ENCODE measurements at places on chromosomes 5 and 9.

- DNase-seq = no peak
Observed at GRCh38 chr9:70438341-70438928, 24.0 kb upstream of the KLF9 start.

DNA sequence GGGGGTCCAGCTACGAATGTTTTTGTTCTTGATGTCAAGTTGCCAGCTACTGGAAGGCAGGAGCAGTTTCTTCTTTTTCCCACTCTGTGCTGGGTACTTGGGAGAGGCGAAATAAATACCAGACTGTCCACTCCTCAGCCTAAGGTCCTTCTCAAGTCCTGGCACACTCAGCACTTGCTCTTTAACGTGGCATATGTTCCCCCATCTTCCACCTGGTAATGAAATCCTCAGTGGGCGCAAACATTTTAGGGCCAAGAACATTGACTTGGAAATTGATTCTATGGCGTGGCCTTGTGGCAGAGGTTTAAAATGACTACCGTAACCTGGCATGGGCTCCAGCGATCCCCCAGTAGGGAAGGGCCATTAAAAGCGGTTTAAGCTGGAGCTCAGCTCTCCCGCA lies 51.1 kb upstream of the UBTD2 start:
- no peak for DNase-seq

GRCh38 chr9:88747768-88748167 lies 212.8 kb downstream of the NXNL2 start:
- DNase-seq = no peak

DNA sequence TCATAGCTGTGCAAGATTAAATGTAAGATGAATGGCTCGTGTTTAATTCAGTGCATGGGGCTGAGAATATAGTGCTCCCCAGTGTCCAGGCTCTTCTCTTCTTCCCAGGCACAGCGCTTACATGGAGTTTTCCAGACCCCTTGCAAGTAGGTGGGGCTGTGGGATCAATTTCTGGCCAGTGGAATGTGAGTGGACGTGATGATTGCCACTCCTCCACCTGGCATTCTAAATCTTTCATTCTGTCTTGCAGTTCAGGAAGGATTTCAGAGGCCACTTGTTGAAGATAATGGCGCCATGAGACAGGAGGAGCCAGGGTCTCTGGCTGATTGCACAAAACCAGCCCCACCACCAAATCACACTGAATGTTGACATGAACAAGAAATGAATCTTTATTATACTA lies 7.2 kb upstream of the PIP5K1B start:
- no peak for DNase-seq

DNA sequence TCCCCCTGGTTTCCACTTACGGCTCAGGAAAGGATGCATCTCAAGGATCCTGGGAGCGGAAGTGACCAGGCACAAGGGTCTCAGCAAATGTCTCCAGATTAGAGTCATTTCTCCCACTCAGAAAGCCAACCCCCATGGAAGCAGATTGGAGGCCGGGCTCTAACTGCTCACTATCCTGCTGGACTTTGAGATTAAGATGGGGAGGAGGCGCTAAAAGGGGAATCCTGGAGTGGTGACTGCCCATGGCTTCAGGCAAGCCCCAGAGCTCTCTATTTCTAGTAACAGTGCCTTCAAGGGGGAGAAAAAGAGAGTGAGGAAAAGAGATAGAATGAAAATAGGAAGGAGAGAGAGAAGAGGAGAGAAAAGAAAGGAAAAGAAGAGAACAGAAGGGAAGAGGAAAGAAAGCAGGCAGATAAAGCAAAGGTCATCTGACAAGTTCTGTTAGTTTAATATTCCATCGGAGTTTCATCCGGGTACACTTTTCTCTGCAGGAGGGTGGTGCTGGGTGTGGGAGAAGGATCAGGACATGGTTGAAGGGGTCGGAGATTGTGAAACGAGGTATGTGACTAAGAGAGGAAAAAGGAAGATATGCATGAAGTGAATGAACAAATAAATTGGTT lies at the start of gene AGXT2:
TSS of gene AGXT2 (minus strand) at position 165 of the 620 bp plus-strand sequence. CDS start at position 108, 57 bp downstream.
- peak; percentile 55 for DNase-seq

DNA sequence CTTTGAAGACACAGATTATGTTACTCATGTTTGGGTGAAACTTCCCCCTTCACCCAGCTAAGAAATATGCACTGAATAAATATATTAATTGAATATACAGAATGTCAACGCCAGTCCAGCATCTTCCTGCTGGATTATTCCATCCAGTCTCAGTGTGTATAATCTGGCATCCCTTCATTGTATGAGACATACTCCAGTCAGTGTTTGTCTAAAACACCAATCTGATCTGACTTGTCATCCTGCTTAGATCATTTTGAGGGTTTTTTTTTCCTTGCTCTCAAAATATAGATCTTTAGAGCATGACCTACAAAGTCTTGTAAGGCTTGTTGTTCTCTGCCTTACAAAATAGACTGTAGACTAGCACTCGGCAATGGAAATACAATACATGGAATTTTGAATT lies 195.1 kb downstream of the SMARCA2 start:
- no peak for DNase-seq

DNA sequence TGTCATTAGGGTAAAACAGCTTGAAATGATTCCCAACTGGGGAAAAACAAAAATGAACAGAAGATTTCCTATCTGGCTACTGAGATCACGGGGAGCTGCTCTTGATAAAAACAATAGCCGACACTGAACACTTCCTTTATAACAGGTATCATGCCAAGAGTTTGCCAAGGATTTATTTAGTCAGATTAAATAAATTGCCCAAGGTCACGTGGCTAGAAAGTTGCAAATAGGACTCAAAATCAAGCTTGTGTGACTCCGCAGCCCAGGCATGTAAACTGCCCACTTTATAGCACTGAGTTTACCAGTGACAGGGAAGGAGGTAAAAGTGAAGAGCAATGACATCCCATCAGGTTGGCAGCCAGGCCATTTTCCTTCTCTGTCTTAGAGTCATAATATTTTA lies 120.7 kb upstream of the ZNF618 start:
- no peak for DNase-seq

DNA sequence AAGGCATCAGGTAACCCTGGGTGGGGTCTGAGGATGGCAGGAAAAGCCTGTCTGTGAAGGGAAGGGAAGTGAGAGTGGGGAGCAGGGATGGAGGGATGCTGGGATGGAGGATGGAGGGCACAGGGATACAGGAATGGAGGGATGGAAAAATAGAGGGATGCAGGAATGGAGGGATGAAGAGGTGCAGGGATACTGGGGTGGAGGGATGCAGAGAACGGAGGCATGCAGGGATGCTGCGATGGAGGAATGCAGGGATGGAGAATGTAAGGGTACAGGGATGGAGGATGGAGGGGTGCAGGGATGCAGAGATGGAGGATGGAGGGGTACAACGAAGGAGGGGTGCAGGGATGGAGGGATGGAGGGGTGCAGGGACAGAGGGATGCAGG lies 9.1 kb downstream of the PTGES2 start:
- no peak for DNase-seq

DNA sequence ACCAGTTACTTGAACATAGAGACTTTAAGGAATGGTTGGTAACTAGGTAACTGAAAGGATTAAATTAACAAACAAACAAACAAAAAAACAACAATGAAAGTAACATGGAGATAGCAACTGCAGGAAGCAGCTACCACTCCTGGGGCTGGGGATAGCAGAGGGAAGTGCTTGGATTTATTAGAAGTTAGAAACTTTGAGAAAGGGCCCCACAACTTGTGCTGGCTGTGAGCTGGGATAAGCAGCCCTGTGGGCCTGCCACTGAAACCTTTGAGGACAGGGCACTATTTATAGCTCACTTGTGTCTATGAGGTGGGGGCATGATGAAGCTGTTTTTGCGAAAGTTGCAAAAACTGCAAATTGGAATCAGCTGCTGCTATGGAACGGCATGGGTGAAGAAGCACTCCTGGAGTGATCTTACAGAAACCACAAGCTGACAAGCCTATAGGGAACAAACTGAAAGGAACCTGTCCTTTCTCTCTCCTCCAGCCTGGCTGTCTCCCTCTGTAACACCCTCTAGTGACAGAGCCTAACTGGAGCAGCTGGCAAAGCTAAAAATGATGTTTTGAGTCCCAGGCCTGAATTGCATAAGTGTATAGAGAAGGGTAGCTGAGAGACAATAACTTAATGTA lies 91.4 kb upstream of the RANBP6 start:
- peak; percentile 75 for DNase-seq

DNA sequence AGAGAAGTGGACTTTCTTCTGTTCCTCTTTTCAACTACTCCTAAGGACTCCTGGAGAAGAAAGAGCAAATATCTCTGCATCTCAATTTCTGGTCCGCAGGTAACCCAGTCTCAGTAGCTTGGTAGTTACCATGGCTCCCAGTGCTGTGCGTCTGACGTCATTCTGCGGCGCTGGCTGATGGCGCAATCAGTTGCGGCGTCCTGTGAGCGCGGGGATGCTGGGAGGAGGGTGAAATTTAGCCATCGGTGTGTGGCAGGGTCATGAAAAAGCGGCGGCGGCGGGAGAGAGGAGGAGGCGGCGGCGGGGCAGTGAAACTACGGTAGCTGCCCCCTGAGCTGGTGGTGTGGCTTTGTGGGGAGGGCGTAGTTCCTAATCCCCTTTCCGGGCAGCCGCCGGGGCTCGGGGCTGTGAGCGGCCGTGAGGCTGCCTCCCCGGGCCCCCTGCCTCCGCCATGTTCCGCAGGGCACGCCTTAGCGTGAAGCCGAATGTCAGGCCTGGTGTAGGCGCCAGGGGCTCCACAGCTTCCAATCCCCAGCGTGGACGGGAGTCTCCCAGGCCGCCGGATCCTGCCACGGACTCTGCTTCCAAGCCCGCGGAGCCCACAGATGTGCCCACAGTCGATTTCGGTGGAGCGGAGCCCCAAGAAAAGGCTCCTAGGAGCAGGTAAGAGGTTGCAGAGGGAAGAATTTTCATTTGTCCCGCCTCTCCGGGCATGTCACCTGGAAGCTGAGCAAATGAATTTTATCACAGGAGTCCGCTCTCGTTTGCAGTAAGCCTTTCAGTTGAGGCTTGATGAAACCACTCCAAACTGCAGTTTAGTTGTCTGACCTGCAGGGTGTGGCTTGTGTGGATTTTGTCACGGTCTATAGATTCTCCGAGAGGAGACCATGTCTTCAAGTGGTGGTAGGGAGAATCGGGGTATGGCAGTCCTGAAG lies at the start of gene BDP1:
TSS of gene BDP1 (plus strand) at position 225 of the 935 bp plus-strand sequence. CDS start at position 452, 227 bp downstream.
- peak; percentile 80 for DNase-seq

DNA sequence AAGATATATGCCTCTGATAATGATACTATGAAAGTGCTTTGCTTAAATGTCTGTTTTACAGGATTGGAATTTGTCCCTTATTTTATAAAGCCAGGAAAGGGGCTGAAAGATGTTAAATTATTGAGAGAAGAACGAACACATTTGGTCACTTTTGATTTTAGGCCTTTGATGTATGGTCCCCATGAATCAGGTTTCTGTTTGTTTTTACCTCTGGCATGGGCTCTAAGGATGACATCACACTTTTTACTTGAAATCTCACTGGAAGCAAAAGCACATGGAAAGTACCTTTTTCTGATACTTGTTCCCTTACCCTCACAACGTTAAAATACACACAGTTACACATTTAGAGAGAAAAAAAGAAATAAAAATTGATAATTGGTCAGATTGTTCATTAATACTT lies 6.9 kb downstream of the OTULIN start:
- DNase-seq = no peak

- DNase-seq = no peak
Observed at GRCh38 chr9:36479101-36479500, 79.0 kb upstream of the RNF38 start.

DNA sequence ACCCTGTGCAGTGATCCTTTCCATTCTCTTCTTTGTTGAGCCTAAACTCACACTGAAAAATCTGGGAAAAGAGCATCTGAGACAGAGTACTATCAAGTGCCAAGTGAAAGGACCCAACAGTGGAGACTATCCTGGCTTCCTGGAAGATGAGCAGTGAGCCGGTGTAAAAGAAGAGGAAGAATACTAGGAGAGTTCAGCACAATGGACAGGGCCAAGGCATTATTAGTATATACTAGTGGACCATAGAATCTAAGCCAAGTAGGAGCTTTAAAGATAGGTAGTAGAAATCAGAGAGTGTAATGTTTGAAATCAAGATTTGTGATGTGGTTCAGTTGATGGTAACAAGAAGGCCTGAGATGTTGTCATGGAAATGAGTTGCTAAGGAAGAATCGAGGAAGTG lies 140.8 kb downstream of the CAMK4 start:
- DNase-seq = peak; percentile 4

Measured in T47D (cell line).